ENCODE measurements at places on chromosomes 11 and 22. TPM values are rescaled to one million over a fixed set of nuclear protein-coding genes. Genes with fewer than 3 reads are reported as not detected.

DNA sequence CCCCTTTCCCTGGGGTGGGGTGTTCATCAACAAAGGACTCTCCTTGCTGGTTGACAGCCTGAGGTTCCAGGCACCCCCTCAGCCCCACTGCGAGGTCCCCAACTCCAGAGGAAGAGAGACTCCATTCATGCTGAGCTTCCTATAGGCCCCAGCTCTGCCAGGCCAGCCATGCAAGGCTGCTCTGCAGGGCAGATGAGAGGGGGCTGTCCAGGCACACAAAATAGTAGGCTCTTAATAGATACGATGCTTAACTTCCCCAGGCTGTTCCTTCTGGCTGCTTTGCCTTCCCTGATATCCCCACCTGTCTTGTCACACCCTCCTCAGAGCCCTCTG is 45.0 kb upstream of the CRYBB3 start:
- DNase-seq: no peak

The GAS2 gene
- 9.7 TPM for total RNA-seq

DNA sequence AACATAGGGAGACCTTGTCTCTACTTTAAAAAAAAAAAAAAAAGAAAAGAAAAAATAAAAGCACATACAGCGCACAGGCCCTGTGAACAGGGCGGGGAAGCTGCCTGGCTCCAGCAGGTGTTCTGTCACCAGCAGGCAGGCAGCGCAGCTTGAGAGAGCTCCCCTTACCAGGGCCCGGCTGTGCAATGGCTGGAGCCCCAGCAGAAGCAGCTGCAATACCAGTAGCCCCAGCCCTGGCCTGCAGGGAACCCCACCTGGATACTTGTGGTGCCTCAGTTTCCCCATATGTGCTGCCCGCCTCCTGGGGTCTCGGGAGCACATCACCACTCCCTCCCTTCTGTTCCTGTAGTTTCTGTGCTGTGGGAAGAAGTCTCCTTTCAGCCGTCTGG is 12.3 kb downstream of the TSPAN32 start:
- no peak for DNase-seq

The ANKK1 gene
- total RNA-seq: not detected

The IL18 gene
- total RNA-seq: 1.9 TPM

The UPK2 gene
- total RNA-seq: not detected

- no peak for DNase-seq
Measured at GRCh38 chr22:20982563-20982882, 426 bp downstream of the LZTR1 start.

- no peak for DNase-seq
Measured at GRCh38 chr22:50105208-50106100, 15.6 kb downstream of the MOV10L1 start.

The ADM gene
- 10.3 TPM for total RNA-seq

The OR10V1 gene
- not detected for total RNA-seq

GRCh38 chr11:131809203-131809918 is 438.9 kb downstream of the NTM start:
- DNase-seq: no peak

DNA sequence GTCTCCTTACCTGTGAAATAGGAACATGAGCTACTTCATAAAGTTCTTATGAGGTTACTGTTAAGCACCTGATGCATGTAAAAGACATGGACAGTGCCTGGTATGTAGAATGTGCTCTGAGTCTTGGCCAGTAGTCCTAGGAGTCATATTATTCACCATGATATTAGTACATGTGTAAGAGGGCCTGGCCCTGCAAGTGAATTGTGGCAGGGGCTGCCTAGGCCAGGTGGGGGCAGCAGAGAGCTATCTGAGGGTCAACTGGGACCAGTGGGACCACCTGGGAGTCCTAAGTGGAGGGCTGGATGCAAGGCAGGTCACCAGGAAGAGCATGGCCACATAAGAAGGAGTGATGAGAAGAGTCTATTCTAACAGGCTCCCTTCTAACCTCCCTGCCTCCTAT is 529.5 kb downstream of the SOX6 start:
- peak; percentile 57 for DNase-seq

The SLC15A3 gene
- total RNA-seq: 19.1 TPM

The TSKU gene
- total RNA-seq: 17.2 TPM

The CEND1 gene
- total RNA-seq: 0.19 TPM

The TPBGL gene
- total RNA-seq: 0.11 TPM

GRCh38 chr11:128089962-128090361 is 497.4 kb downstream of the ETS1 start:
- DNase-seq: no peak

- no peak for DNase-seq
Measured at GRCh38 chr11:2997406-2997805, 5.3 kb upstream of the NAP1L4 start.

The MIAT gene
- total RNA-seq: 0.48 TPM

Measured in Right ventricle myocardium superior (tissue), 1 donor.